NCI-H1694 treated with DMSO at 0.1 percent for 48 hours (cell line): ENCODE measurements at places on chromosomes 4 and X.
A peak's percentile ranks its signal among the peaks of the same experiment; 100 is the strongest.

GRCh38 chr4:95732061-95732460, 107.8 kb upstream of the PDHA2 start:
- no peak for DNase-seq

DNA sequence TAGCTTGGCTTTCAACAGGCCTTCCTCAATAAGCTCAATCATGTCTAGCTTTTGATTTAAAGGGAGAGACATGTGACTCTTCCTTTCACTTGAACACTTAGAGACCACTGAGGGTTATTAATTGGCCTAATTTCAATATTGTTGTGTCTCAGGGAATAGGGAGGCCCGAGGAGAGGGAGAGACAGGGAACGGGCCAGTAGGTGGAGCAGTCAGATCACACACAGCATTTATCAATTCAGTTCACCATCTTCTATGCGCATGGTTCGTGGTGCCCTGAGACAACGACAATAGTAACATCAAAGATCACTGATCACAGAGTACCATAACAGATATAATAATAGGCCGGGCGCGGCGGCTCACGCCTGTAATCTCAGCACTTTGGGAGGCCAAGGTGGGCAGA, 17.8 kb downstream of the ZNF81 start:
- no peak for DNase-seq

DNA sequence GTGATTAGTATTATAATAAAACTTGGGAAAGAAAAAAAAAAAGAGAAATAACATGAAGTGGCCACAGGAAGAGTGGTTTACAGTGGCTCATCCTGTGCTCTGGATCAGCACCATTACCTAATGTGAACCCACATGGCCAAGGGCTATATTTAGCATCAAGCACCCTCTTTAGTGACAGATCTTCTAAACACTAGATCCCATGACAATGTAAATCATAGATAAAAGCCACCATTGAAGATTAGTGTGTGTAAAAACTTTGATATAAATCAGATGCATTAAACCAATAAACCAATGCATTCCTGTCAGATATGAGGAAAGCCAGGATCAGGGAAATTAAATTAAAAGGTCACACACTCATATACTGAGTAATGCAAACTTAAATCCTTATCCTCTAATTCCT, 400.6 kb upstream of the MAGEB18 start:
- no peak for DNase-seq

GRCh38 chr4:99507349-99507748, 3.5 kb upstream of the C4orf17 start:
- DNase-seq: no peak

DNA sequence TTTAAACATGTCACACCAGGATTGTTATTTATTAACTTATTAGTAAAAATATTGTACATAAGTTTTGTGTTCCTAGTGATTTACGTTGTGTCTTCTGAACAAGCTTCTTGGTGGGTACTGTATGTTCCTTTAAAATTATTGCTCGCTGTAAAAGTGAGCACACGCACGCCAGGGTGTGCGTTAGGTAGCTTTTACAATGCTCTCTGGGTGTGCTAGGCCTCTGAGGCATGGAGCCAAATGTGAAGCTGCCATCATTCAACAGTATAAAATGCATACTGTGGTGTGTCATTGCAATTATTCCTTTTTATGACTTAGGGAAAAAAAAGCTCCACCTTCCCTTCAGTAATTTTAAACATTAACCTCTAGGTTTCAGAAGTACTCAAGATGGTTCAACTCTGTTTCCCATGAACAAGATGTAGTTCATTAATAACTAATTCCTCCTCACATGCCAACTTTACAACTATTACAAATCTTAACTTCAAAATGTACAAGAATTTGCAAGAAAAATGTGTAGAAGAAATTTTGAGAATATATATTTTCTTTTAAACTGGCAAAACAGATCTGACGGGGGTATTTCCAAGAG, 42.4 kb downstream of the ATOH1 start:
- DNase-seq: no peak

DNA sequence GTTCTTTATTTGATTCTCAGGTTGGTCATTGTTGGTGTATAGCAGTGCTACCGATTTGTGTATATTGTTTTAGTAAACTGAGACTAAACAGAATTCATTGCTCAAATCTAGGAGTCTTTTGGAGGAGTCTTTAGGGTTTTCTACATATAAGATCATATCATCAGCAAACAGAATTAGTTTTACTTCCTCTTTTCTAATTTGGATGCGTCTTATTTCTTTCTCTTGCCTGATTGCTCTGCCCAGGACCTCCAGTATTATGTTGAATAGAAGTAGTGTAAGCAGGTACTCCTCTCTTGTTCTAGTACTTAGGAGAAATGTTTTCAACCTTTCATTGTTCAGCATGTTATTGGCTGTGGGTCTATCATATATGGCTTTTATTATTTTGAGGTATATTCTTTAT, 92.6 kb downstream of the IQCM start:
- no peak for DNase-seq

GRCh38 chr4:185554365-185555126, 19.2 kb upstream of the PDLIM3 start:
- no peak for DNase-seq

- DNase-seq: no peak
Measured at GRCh38 chr4:159926871-159927270, 824.0 kb downstream of the RAPGEF2 start.

DNA sequence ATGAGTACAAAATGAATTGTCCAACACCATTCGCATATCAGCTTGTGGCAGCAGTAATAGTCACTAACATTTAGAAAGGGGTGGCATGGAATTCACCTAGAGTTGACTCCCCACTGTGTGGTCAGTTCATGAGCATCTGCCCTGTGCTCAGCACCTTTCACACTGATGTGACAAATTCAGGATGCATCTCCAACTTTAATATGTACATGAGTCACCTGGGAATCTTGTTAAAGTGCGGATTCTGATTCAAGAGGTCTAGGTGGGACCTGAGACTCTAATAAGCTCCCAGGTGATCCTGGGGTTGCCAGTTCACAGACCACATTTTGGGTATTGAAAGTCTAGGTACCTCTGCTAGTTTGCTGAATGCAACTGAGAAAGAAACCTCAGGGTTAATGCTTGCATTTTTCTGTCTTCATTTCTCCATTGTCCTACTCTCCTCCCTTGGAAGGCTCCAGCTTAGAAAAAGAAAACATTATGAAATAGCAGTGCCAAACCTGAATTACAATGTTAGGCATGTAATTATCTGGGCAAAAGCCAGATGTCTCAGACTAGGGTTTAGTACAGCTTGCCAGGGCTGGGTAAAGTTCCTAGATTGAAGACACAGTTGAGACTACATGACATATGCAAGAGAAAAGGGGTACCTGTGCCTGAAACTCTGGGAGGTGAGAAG, 32.7 kb downstream of the TMSB4X start:
- DNase-seq: peak; percentile 0

DNA sequence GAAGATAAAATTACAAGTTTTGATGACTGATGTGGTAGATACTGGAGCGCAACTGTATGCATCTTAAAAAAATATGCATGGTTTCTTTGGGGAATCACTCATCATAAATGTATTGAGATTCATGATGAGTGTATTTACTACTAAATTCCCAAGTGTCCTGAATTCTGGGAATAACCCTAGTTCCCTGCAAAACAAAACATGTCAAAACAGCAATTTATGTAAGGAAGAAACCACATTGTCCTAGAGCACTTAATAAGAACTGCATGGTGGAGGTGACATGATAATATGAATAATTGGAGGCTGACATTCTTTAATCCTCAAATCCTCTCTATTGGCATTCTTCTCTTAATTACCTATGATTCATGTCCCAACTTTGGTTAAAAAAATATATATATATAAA, 1804.7 kb downstream of the STIM2 start:
- no peak for DNase-seq

- no peak for DNase-seq
Measured at GRCh38 chrX:69156638-69157037, 8.6 kb downstream of the PJA1 start.
